Natural killer cell (primary cell): ENCODE measurements at places on chromosomes 2 and 18. TPM values are rescaled to one million over a fixed set of nuclear protein-coding genes. Genes with fewer than 3 reads are reported as not detected.

Gene DIS3L2
- 59.4 TPM for total RNA-seq

Gene ZNF892
- 4.6 TPM for total RNA-seq

Gene CDK5R2
- not detected for total RNA-seq

Gene ADGRF3
- total RNA-seq = 2.1 TPM

Gene DNAH6
- 0.05 TPM for total RNA-seq

Gene MERTK
- total RNA-seq = 0.45 TPM

Gene GALR1
- total RNA-seq = not detected

Gene FOXD4L1
- total RNA-seq = not detected

Gene COL4A4
- 2.3 TPM for total RNA-seq

Gene TYMS
- 7.8 TPM for total RNA-seq

Gene WDR35
- 7.7 TPM for total RNA-seq

Gene MAB21L4
- total RNA-seq = not detected

Gene ADD2
- 0.40 TPM for total RNA-seq

Gene HAAO
- 1.3 TPM for total RNA-seq

Gene NDUFB3
- 23.5 TPM for total RNA-seq

Gene TSHZ1
- 44.8 TPM for total RNA-seq

Gene REG3G
- not detected for total RNA-seq

Gene ERFE
- 4.3 TPM for total RNA-seq

Gene PDE11A
- total RNA-seq = not detected

Gene TUBB8B
- not detected for total RNA-seq

Gene CTAGE1
- not detected for total RNA-seq

Gene SLC35F6
- 35.6 TPM for total RNA-seq

Gene SPATS2L
- total RNA-seq = 3.8 TPM

Gene CDH2
- 0.26 TPM for total RNA-seq

Gene SPP2
- total RNA-seq = not detected

Gene LRRTM1
- total RNA-seq = not detected
